ENCODE measurements at places on chromosomes 2 and 18.

GRCh38 chr2:3761272-3761671, 57.9 kb downstream of the DCDC2C start:
- no peak for DNase-seq

- DNase-seq, result no peak
Observed at GRCh38 chr18:24300703-24301102, 96.9 kb downstream of the OSBPL1A start.

DNA sequence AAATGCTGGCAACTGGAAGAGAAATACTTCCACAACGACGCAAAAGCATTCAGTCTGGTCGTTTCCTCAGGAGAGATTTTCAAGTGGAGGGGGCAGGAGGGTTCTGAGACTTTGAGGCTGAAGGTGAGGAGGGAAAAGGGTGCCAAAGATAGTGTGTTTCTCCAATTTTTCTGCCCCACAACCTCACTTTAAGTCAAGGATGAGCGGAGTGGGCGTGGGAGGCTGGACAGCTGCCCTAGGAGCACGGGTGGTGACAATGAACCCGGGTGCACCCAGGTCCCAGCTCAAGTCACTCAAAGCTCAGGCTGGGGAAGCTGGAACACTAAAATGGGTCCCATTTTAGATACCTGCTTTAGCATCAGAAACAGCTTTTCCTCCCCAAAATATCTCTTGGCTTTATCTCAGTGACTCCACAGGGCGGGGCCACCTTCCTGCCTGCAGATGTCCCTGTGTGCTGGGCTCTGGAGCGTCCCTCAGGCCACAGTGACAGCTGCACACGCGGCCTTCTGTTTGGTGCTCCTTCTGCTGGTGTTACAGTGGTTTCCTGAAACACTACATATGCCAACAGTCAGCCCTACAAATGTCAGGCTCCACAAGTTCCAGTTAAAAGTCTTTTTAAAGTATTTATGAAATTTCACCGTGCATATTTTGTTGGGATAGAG, 1.4 kb upstream of the MBP start:
- peak; percentile 70 for DNase-seq

- DNase-seq, result peak; percentile 46
Observed at GRCh38 chr2:229133155-229133772, 137.8 kb downstream of the PID1 start.

DNA sequence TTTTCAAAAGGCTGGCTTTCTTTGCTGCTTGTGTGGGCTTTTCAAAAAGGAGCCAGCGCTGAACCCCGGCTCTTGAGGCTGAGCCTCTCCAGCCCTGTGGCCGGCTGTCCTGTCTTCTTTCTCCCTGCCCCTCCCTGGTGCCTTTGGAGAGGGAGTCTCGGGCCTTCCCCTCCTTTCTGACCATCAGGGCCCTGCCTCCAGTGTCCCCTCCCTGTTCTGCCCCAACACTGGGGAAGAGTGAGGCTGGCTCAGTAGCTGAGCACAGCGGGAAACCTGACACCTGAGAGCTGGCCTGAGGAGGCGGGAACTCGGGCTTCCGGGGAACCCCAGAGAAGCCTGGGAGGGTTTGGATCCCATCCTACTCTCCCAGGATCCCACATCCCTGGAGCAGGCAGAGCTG, 232.1 kb downstream of the LOXHD1 start:
- no peak for DNase-seq

DNA sequence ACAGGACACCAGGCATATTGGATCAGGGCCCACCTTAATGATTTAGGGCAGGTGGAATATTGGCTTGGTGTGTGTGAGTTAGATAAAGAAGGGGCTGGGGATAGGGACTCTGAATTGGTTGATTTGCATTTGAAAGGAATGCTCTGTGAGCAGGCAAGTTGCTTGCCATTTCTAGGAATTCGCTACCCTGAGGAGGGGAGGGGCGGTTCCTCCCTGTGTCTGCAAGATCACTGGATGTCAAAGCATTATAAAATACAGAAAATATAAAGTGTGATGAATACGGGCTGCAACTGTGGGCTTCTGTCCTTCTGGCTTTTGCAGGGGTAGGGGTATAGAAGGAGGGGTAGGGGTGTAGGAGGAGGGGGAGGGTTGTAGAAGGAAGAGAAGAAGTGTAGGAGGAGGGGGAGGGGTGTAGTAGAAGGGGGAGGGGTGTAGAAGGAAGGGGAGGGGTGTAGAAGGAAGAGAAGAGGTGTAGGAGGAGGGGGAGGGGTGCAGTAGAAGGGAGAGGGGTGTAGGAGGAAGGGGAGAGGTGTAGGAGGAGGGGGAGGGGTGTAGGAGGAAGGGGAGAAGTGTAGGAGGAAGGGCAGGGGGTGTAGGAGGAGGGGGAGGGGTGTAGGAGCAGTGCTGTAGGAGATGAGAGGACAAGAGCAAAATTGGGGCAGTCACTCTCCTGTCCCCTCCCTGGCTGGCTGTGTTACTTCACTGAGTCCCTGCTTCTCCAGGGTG, 238.0 kb upstream of the COPS8 start:
- DNase-seq, result no peak

DNA sequence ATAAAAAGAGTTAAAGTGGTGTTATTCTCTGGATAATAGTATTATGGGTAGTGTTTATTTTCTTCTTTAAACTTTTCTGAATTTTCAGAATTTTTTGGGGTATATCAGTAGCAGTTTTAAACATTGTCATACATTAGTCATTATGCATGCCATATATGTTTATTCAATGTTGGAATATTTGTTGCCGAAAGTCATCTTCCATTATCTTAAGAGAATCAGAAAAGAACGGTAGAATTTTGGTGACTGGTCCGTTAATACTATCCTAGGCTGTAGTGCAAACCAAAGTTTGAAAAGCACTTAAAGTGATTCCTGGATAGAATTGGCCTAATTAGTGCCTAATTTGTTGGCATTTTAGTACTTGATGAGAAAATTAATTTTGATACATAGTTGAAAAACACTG, 244.1 kb downstream of the PHLPP1 start:
- no peak for DNase-seq

- no peak for DNase-seq
Observed at GRCh38 chr2:40814616-40815015, 362.7 kb upstream of the SLC8A1 start.

DNA sequence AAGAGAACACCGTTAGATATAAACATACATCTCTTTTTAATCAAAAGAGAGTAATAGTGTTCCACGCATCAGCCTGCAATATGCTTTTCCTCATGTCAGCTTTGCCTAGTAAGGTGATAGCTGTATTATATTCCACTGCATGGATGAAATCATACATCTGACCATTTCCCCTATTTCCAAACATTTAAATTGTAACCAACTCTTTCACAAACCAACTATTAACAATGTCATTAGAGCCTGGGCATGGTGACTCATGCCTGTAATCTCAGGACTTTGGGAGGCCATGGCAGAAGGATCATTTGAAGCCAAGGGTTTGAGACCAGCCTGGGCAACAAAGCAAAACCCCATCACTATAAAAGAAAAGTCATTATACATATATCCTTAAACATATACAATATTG, 284.8 kb downstream of the BCL11A start:
- peak; percentile 20 for DNase-seq

- DNase-seq, result no peak
Observed at GRCh38 chr2:122422384-122422991, 667.0 kb downstream of the TSN start.

- no peak for DNase-seq
Observed at GRCh38 chr2:226508683-226509082, 290.9 kb downstream of the IRS1 start.

- no peak for DNase-seq
Observed at GRCh38 chr2:186017278-186017677, 278.7 kb downstream of the FSIP2 start.

DNA sequence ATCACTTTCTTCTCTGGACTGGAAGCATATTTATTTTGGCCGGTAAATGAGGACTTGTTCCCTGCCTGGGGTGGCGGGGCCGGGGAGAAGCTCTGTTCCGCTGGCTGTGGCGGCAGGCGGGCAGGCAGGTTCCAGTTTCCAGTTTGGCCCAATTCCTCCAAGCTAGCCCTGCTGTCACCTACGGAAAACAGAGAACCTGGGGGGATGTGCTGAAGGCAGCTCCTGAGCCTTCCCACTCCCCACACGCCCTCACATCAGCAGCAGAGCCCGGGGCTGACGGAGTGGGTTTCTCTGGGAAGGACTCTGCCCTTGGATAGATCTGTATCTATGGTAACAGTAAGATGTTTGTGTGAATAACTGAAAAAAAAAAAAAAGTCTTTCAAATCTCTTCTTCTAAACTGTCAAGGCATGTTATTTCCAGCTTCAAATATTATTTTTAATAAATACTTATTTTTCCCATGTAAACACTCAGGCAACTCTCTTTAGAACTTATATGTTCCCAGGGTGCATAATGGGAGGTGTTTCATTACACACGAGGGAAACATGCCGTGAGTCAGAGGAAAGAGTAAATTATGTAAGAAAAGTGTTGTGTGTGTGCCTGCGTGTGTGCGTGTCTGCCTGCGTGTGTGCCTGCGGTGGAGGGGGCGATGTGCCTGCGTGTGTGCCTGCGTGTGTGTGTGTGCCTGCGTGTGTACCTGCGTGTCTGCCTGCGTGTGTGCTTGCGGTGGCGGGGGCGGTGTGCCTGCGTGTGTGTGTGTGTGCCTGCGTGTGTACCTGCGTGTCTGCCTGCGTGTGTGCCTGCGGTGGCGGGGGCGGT, 116.1 kb upstream of the ZNF516 start:
- DNase-seq, result no peak

DNA sequence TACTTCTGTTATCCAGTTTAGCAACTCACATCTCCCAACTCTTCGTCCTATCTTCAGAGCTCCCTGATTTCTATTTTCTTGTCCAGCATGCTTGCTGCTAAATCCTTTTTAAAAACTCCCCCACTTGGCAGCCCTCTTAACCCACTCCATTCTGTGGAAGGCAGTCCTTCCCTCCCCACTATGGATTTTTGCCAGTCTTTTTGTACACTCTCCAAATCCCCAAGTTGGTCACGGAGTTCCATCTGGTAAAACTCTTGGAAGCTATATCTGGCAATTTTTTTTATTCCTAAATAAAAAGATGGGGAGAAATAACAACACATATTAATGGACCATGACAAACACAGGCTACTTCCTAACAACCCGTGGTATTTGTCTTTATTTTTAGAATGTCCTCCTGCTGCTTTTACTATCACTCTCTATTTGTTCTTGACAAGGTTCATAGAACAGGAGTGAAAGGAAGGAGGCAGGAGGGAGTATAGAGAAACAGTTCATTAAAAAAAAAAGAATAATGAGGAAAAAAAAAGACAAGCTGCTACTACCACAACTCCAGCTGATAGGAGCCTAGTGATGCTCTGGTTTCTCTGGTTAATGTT, 120.0 kb upstream of the THSD7B start:
- DNase-seq, result no peak

GRCh38 chr18:31652357-31652756, 32.0 kb downstream of the B4GALT6 start:
- no peak for DNase-seq

DNA sequence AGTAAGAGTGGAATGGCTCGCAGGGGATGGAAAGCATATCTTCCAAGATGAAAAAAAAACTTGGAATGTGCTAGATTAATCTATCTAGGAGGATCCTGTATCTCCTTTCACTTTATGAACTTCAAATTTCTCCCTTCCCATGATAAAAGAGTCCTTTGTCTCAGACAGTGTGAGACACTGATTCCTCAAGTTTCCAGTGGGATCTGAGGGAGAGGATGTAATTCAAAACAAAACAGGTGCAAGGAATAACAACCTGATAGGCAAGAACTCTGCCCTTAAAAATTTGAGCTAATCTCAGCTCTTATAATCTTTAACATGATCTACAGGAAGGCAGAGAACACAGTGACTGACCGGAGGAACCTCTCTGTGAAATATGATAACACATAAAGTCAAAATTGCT, 162.0 kb upstream of the ZFP36L2 start:
- no peak for DNase-seq

- DNase-seq, result no peak
Observed at GRCh38 chr2:233882353-233882752, 14.2 kb upstream of the MSL3B start.

- no peak for DNase-seq
Observed at GRCh38 chr18:23998820-23999219, 15.7 kb upstream of the TTC39C start.

DNA sequence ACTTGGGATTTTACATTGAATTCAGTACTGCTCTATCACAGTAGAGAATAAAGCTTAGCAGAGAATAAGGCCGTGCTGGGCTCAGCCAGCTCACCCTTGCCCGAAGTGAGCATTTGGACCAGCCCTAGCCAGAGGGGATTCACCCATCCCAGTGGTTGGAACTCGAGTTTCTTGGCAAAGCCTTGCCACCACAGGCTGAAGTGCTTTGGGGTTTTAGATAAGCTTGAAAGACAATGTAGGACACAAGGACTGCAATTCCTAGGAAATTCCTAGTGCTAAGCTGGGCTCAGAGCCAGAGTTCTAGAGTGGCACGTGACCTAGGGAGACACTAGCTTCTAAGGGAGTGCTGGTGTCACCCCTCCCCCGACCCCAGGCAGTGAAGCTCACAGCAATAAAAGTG, 28.0 kb downstream of the SERPINB11 start:
- DNase-seq, result no peak

GRCh38 chr18:65057439-65058083, 693.3 kb upstream of the CDH7 start:
- no peak for DNase-seq

DNA sequence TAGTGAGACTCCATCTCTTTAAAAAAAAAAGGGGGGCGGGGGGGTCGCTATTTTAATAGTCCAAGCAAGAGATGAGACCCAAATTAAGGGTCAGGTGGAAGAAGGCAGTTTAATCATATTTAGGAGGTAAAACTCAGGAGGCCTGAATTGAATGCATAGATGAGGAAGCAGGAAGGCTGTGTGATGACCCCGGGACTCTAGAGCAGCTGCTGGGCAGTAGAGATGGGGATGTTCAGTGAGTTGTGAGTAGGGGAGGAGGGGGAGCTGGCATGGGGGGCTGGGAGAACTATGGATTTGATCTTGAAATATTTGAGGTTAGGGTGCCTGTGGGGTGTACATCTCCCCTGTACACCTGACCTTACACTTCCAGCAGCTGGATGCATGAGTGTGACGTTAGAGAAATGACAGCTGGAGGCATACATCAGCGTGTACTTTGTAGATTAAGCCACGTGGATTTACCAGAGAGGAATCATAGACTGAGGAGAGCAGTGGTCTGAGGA, 41.0 kb downstream of the GALM start:
- no peak for DNase-seq

DNA sequence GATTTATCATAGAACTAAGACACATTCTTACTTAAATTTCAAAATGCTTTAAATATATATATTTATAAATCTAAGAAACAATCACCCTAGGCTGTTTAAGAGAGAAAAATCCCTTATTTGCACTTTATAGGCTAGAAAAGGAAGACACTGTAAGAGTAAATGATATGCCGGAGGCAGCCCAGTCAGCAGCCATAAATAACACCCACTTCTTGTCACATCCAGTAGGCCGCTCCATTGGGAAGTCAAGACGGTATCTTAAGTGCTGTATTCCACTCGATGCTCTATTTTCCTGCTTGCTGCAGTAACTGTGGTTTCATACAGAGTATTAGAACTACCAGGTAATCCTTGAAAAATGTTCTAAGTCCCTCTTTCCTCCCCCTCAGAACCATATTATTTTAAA, 57.9 kb downstream of the ABCA12 start:
- DNase-seq, result no peak

- DNase-seq, result no peak
Observed at GRCh38 chr2:217642944-217643343, 359.9 kb downstream of the TNS1 start.

Data from suppressor macrophage treated with lipopolysaccharide for 4 hours (primary cell).